ENCODE measurements at places on chromosomes 7 and 10.

DNA sequence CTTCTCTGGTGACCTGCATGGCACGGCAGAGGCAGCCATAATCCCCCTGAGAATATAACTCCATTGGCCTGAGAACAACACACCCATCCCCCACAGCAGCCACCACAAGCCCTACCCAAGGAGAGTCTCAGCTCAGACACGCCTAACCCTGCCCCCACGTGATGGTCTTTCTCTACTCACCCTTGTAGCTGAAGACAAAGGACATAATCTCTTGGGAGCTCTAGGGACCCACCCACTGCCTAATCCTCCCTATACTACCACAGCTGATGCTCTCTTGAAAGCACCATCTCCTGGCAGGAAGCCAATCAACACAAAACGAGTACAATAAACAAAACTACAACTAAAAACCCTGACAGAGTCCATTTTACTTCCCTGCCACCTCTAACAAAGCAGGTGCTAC, 30.7 kb upstream of the HPSE2 start:
- no peak for DNase-seq

GRCh38 chr7:100603726-100604027, 1.5 kb downstream of the PCOLCE start:
- DNase-seq = no peak

DNA sequence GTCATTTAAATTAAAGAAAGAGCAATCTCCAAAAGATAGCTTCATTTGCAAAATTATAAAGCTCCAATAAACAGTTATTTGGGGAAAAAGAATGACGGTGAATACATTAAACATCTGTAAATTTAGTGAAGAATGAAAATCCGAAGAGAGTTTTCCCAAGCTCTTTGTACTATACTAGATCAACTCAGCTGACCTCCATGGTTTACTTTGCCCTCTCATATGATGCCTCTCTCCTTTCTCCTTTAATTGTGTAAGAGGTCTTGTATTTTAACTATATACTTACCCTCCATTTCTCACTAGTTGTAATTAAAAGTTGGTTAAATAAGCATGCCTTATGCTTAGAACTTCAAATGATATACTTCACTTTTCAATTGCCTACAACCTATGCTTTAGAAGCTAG, 125.8 kb downstream of the CACNA2D1 start:
- no peak for DNase-seq

- DNase-seq = no peak
These were observed 3.2 kb upstream of the LIPF start for GRCh38 chr10:88661018-88661417.

GRCh38 chr10:95697429-95697828, 3.7 kb upstream of the TCTN3 start:
- DNase-seq = peak; percentile 5

GRCh38 chr7:157076466-157076865, 62.3 kb upstream of the UBE3C start:
- no peak for DNase-seq

- DNase-seq = no peak
These were observed 64.1 kb downstream of the PIK3AP1 start for GRCh38 chr10:96656198-96656577.

DNA sequence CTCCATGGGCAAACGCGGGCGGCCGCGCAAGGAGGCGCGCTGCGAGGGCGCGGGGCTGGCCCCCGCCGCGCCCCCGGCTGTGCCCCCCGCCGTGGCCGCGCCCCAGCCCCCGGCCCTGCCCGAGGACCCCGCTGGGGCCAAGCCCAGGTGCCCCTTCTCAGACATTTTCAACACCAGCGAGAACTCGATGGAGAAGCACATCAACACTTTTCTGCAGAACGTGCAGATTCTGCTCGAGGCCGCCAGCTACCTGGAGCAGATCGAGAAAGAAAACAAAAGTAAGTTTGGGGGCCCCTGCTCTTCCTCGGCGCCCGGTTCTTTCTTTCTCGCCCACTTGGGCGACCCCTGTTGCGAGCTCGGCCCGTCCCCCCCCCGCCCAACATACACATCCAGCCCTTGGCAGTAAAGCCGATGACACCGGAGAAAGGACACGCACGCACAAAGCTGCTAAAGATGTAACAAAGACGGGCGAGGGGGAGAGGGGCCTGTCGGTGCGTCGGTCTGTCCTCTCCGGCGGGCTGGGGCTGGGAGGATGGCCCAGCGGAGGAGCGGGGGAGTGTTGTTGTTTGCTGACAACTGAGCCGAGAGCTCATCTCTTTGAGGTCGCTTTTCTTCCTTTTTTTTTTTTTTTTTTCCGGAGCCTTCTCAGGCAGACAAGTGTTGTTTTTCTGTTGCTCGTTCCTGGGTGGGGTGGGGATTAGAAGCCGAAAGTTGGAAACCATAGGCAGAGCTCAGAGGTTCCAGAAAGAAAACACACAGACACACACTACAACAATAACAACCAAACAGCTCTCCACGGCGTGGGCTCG, 604 bp downstream of the MXI1 start:
- peak; percentile 42 for DNase-seq

DNA sequence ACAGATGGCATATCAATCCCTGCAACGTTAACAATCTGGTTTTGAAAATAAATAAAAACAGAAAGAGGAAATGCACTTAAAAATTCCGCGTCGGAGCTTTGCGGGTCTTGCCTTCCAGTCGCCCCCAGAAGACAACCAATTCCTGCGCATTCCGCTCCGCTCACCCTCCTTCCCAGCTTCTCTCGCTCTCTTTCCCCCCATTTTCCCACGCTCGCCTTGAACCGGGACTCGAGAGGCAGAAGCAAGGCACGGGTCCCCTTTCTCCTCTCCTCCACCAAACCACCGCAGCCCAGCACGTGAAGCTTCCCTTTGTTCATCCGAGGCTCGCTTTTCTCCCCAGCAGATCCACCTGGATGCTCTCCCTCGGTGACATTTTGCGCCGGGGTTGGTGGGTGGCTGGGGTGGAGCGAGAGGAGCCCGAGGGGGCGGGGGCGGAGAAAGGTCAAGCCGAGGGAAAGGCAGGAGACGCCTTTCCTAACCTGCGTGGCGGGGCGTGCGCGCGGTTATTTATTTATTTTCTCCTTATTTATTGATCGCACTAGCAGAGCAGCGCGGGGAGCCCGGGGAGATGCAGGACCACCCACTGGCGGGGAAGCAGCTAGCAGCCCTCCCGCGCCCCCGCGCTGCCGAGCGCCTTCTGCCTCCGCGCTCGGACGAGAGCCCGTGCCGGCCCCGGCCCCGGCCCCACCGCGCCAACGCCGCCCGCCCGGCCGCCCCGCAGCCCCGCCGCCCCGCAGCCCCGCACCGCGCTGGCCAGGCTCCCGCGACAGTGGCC, at the start of gene KCND2:
Gene KCND2, plus strand, starts transcription at position 475 of the 775 bp plus-strand sequence.
- DNase-seq = no peak

- no peak for DNase-seq
These were observed 149.8 kb downstream of the CCSER2 start for GRCh38 chr10:84478151-84478550.

- no peak for DNase-seq
These were observed 25.8 kb upstream of the ZRANB1 start for GRCh38 chr10:124916098-124916584.

GRCh38 chr7:157540020-157540419, 203.2 kb downstream of the DNAJB6 start:
- no peak for DNase-seq

GRCh38 chr7:123612024-123612423, 10.4 kb downstream of the ASB15 start:
- no peak for DNase-seq

DNA sequence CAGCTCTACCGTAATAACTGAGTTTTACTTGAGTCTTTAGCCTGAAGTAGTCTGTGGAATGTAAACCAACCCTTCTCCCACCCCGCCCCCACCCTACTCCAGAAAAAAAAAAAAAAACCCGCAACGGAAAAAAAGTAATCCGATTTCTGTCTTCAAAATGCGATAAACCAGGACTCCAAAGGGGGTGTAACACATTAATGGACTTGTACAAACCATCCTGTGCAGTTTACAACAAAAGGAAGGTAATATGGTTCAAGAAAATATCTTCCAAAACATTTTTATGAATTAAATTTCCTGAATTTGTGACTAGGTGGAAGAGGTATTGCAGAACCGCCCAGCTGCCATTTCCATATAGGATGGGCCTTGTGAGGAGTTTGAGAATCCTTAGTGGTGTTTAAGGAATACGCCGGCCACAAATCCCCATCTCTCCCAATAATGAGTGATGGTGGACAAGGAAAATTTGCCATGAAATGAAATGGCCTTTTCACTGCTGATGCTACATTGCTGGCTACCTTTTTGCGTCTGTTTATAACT, 10.6 kb downstream of the SKIDA1 start:
- no peak for DNase-seq

- no peak for DNase-seq
These were observed 170.0 kb downstream of the ELAPOR2 start for GRCh38 chr7:86889501-86889900.

- no peak for DNase-seq
These were observed 220.5 kb upstream of the ETV1 start for GRCh38 chr7:14209896-14210484.

- DNase-seq = no peak
These were observed 124.5 kb downstream of the POU6F2 start for GRCh38 chr7:39102234-39102633.

GRCh38 chr7:142968229-142968628, 6.1 kb upstream of the KEL start:
- DNase-seq = no peak

DNA sequence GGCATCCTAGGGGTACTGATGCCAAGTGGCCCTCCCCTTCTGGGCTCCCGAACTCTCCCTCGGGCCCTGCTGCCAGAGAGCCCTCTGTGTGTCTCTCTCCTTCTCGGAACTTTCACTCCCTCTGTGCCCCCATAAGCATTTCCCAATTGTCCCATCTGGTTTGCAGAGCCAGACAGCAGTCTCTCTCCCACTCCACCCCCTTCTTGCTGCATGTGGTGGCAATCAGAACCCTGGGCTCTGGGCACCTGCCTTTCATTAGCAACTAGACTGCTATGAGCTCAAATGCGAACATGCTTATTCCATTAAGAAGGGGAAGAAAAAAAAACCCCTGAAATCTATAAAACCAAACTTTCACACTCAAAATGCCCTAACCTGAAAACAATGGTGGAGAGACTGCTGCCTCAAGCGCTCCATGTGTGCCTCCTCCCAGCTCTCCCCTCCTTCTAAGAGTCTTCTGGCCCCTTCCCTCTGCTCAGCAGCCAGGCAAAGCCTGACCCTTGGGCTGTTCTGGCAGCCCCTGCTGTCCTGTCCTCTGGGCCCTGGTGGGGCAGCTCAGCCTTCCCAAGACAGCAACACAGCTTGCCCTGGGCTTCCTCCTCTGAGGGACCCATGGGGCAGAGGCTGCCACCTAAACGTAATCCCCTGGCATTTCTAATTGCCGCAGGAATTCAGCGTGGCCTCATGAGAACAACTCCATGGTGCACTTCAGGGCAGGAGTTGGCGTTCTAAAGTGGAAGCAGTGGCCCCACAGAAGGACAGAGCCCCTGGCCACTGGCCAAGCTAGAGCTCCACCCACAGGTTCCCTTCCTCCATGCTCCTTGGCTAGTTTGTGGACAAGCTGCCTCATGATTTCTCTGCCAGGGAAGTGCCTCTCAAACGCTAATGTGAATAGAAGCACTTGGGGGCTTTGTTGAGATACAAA, 415.4 kb downstream of the PLXNA4 start:
- no peak for DNase-seq

GRCh38 chr7:1716263-1717094, 46.4 kb downstream of the ELFN1 start:
- DNase-seq = no peak

DNA sequence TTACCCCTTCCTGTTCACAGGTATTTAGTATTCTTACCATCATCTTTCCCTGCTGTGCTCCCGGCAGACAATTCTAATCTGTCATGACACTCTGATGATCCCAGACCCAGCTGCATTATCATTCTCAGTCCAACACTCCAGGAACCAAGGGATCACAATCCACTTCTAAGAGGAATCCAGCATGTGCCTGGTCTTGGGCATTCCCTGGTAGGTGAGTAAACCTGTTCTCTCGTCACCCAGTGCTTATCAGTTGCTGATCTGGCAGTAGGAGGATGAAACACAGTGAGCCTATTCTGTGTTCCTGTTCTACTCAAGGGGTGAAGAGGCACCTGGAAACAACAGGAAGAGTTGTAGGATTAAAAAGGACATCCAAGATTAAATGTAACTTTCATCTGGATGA, 1.3 kb upstream of the DMBT1 start:
- DNase-seq = no peak

GRCh38 chr7:36071605-36072004, 81.4 kb upstream of the EEPD1 start:
- DNase-seq = no peak

Data from CD4-positive, alpha-beta T cell treated with Interleukin-2 at 100 ng/mL for 4 hours (primary cell).